ENCODE measurements at places on chromosomes 7 and 10. TPM values are rescaled to one million over a fixed set of nuclear protein-coding genes. Genes with fewer than 3 reads are reported as not detected.

The HABP2 gene
- not detected for total RNA-seq

The SRRM3 gene
- total RNA-seq, result 1.3 TPM

The CCL26 gene
- total RNA-seq, result not detected

- H3K4me1 ChIP-seq, result no peaks in the 10 kb centered on the region
- peak overlapping the region; percentile 47 for H3K27ac ChIP-seq
- DNase-seq, result no peak
- H3K4me3 ChIP-seq, result no peak overlapping the region
- no peaks in the 10 kb centered on the region for H3K36me3 ChIP-seq
Observed at GRCh38 chr10:11013836-11014235, 3.8 kb upstream of the CELF2 start.

DNA sequence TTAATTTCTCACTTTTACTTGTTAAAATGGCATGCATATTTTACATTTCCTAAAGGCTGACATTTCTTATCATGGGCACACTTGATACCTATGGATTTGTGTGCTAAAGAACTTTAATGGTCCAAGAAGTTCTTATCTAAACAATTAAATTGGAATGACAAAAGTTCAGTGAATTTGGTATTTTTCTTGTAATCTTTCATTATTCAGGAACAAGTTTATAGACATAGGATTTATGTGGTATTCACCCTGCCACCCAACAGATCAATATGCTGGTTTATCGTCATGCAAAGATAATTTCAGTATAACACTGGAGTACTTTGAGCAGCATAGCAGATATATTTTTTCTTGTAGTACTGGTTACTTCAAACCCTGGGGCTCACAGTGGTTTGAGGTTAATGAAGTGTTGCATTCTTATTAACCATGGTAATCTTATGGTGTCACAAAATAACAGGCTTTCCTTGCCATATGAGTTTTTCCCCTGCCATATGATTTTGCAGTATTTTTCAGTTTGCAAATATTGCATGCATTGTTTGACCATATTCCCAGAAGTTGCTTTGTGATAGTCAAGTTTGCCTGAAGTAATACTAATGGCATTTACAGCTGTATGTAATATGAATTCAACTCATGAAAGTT is 148.8 kb downstream of the PPP1R9A start:
- H3K36me3 ChIP-seq, result no peaks in the 10 kb centered on the region
- no peak for DNase-seq
- no peak overlapping the region for H3K27ac ChIP-seq
- H3K4me1 ChIP-seq, result no peaks in the 10 kb centered on the region

DNA sequence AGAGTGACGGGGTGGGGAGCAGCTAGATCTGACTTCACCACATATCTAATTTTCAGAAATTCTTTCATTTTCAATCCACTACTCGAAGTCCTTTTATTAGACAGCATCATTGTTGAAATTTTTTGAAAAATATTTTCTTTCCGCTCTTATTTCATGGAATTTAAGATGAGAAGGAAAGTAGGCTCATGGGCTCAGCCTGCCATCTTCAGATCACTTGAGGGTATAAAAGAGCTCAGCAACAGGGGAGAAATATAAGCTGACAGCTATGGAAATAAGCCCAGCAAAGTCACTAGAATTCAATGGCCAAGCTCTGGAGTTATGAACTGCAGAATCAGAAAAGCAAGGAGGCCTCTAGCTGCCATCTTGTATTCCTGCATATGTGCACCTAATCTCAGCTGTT is 389.1 kb downstream of the XPNPEP1 start:
- H3K27ac ChIP-seq, result no peak overlapping the region
- H3K36me3 ChIP-seq, result no peaks in the 10 kb centered on the region
- H3K27me3 ChIP-seq, result no peaks in the 10 kb centered on the region
- no peak for DNase-seq
- no peak overlapping the region for H3K4me3 ChIP-seq

DNA sequence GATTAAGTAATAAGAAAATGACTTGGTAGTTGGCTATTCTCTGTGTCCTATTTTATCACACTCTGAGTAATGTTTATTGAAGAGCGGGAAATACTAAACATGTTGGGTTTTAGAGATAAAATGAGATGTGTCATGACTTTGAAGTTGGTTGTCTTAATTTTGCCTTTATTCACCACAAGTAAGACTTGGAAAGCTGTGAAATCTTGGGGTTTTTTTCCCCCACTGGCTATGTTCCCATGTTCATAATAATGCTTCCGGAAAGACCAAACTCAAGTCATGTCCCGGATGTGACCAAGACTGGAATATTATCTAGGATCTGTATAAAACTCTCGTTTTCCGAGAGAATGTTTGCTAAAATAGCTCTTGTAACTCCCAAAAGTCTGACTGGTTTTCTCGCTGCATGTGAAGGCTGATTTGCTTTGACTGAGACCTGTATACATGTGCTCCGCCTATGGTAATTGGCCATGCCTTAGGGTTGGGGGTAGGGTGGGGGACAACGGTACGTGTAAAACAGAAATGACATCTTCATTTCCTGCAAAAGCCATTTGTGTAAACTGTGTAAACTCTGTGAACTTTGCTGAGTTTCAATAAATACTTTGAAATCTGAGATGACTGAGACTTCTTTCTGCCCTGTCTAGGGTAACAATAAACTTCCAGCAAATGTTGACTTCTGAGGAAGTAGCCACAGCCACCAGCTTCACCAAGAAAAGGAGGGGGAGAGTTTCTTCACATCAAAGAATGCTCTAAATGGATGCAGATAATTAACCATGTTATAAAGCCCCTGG is 169.6 kb downstream of the ZNF365 start:
- no peak overlapping the region for H3K27ac ChIP-seq
- DNase-seq, result no peak
- H3K27me3 ChIP-seq, result no peaks in the 10 kb centered on the region
- no peak overlapping the region for H3K4me3 ChIP-seq
- no peaks in the 10 kb centered on the region for H3K4me1 ChIP-seq

DNA sequence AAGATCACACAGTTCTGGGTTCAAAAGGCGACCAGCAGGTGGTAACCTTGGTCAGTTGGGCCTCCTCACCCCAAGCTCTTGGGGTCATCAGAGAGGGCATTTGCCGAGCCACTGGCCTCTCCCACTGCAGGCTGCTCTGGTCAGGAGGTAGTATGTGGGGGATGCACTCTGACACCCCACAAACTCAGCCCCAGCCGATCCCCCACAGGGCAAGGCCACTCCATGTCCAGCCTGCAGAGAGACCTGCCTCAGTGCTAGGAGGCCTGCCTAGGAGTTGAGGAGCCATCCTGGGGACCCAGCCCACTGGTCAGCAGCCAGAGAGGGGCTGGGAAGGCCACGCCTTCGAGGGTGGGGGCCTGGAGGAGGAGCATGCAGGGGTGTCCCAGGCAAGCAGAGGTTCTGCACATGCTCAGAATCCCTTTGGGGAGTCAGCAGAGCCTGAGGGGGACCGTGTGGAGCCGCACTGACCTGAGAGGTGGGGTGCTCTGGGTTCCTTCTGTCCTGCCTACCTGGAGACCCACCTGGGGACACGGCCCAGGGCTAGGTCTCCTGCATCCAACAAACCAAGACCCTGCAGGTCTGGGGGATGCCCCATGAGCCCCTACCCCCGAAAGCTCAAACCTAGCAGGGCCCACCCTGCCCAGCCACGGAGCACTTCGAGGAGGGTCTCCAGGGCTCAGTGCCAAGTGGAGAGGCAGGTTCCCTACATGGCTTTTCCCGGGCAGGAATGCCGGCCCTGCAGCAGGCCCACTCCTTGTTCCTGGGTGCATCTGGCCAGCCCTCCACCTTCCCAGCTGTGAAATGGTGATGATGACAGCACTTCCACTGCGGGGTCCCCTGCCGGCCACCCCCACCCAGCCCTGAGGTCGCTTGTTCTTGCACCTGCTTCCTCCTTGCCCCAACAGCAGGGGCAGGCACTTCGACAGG is 58.5 kb downstream of the RASGEF1A start:
- H3K4me1 ChIP-seq, result no peaks in the 10 kb centered on the region
- H3K27ac ChIP-seq, result no peak overlapping the region
- H3K27me3 ChIP-seq, result no peaks in the 10 kb centered on the region
- no peak overlapping the region for H3K4me3 ChIP-seq

DNA sequence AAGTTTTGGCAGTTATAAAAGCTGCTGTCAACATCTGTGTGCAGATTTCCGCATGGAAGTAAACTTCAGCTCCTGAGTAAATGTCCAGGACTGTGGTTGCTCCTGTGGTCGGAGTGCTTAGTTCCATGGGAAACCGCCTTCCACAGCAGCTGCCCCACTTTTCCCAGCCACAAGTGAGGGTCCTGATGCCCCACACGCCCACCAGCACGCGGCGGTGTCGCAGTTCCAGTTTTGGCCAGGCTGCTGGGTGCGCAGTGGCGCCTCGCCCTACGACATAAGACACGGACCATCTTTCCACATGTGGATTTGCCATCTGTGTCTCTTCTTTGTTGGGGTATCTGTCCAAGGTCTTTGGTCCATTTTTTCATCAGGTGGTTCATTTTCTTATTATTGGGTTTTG is 167.1 kb downstream of the DIP2C start:
- no peaks in the 10 kb centered on the region for H3K36me3 ChIP-seq
- H3K4me3 ChIP-seq, result no peak overlapping the region
- no peak overlapping the region for H3K27ac ChIP-seq
- H3K4me1 ChIP-seq, result peaks cover 4% of the 10 kb centered on the region
- no peak for DNase-seq

GRCh38 chr7:6284055-6284400 is 11.6 kb upstream of the CYTH3 start:
- H3K27ac ChIP-seq, result no peak overlapping the region
- H3K36me3 ChIP-seq, result no peaks in the 10 kb centered on the region
- no peaks in the 10 kb centered on the region for H3K27me3 ChIP-seq
- H3K4me1 ChIP-seq, result no peaks in the 10 kb centered on the region
- H3K4me3 ChIP-seq, result no peak overlapping the region
